GM23248 (cell line): ENCODE measurements at places on chromosomes 3 and 15.

- no peak for DNase-seq
These were observed 24.3 kb downstream of the PLOD2 start for GRCh38 chr3:146136647-146137046.

DNA sequence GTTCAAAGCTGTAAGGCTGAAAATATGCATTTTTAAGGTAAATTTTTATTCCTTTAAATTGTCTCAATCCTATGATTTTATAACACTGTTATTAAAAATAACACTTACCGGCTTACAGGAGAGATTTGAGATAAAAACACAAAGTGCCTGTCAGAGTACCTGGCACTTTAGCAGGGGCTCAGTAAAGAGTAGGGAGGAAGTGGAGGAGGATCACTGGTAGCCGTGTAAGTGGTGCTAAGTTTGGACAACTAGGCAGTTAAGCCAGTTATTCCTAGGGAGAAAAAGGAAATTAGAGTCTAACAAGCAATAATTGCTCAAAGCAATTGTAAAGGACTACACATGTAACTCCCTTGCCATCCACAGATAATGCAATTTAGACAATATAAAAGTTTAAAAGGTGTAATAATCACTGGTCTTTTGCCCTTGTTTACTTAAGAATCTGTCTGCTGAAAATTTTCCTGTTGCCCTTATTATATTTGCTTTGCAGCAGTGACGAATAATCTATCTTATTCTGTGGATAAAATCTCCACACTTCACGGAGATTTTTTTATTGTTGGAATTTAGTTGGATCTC, 204.8 kb downstream of the CDIN1 start:
- DNase-seq: no peak

GRCh38 chr3:68793759-68794701, 138.3 kb downstream of the TAFA4 start:
- no peak for DNase-seq

DNA sequence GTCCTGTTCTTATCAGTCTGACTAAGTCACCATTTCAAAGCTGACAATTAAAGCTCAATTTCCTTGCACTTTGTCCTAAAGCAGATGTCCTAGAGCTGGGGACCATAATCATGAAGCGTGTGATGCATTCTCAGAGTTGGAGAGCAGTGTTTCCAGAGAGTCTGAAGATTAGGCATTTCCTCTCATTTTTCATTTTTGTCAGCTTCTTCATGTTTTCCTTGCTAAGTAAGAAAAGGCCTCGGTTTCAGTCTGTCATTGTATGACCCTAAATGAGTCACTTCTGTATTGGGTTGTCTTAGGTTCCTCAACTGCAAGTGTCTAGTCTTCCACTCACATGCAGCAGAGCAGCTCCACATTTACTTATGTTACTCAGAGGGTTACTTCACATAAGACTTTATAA, 257.2 kb upstream of the TPRG1 start:
- DNase-seq: peak; percentile 73

GRCh38 chr15:37891766-37892368, 42.6 kb upstream of the TMCO5A start:
- DNase-seq: peak; percentile 81

- DNase-seq: peak; percentile 60
These were observed 148.0 kb upstream of the OSTN start for GRCh38 chr3:191051037-191051436.

- DNase-seq: no peak
These were observed 148.6 kb downstream of the SST start for GRCh38 chr3:187521546-187521945.

- peak; percentile 7 for DNase-seq
These were observed 343.8 kb upstream of the FRG2C start for GRCh38 chr3:75320369-75320768.

DNA sequence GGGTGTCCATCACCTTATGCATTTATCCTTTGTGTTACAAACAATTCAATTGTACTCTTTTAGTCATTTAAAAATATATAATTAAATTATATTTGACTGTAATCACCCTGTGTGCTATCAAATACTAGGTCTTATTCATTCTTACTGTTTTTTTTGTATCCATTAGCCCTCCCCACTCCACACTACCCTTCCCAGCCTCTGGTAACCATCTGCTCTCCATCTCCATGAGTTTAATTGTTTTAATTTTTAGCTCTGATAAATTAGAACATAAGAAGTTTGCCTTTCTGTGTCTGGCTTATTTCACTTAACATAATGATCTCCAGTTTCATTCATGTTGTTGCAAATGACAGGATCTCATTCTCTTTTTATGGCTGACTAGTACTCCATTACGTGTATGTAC, 16.8 kb downstream of the C3orf20 start:
- DNase-seq: no peak
